NCI-H187 treated with DMSO at 0.1 percent for 48 hours (cell line): ENCODE measurements at places on chromosomes 3 and 15.

DNA sequence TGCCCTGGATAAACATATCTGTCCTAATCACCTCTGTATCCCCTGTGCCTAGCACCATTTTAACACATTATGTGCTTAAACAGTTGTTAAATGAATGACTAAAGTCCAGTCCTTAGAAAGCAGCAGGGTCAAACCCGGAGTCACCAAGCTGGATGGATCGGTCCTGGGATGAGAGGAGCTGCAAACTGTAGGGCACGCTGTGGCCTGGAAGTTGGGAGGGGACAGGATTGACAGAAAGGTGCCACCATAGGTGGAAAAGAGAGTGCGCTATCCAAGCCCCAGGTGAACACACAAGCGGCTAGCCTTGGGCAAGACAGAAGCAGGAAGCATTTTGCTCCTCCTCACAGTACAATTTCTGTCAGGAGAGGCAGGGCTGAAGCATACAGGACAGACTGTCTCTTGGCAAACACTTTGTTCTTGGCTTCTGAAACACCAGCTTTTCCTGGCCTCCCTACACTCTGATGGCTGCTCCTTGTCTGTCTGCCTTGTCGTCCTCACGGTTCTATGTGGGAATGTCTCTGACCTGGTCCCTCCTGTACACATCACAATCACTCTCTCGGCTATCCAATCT lies 48.4 kb upstream of the KY start:
- no peak for DNase-seq

DNA sequence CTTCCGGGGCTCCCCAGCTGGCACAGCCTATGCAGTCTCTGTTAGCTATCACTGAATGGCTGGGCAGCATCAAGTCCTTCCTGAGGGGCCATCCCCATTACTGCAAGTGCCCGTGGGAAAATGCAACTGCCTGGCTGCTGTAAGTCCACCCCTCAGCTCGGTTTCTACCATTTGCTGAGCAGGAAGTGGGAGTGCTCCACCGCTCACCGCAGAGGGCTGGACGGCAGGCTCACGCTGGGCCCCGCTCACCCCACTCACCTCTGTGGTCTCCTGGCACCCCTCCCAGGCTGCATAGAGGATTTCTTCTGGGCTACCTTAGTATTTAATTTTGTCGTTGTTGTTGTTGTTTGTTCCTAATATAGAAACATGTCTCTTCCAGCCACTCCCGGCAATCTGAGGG lies 270.2 kb downstream of the PLCL2 start:
- DNase-seq, result no peak

GRCh38 chr15:100301910-100302431 lies 39.8 kb downstream of the ADAMTS17 start:
- no peak for DNase-seq

- DNase-seq, result no peak
These were observed 130.5 kb downstream of the FOXB1 start for GRCh38 chr15:60134609-60135008.

DNA sequence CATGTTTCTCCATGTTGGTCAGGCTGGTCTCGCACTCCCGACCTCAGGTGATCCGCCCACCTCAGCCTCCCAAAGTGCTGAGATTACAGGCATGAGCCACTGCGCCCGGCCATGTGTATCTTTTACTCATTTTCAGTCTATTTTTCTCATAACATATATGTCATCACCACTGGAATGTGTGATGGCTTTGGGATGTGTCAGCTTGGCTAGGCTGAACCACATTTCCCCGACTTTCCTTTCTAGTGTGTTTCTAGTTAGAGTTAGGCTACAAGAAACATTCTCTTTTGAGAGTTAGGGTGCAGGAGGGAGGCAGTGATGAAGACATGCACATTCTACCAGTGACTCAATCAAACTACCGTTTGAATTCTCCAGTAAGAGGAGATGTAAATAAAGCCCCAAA lies 444.9 kb upstream of the THBS1 start:
- no peak for DNase-seq

GRCh38 chr3:169760479-169760878 lies 4.4 kb downstream of the TERC start:
- DNase-seq, result no peak

GRCh38 chr3:39147711-39148434 lies 5.5 kb downstream of the CSRNP1 start:
- DNase-seq, result no peak

DNA sequence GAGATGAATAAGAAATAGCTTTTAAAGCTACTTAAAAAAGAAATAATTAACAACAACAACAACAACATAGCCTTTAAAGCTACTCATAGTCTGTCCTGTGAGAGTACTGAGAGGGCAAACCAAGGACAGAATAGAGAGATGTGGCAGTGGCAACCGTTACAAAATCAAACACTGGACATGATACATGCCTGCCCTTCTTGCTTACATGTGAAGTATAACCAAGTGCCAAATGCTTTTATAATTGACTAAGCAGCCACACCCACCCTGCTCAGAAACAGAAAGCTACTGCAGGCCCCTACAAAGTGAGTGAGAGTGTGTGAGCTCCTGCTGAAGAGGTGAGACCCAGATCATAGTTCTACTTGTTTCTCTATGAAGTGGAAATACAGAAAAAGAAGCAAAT lies 38.4 kb downstream of the NDUFB4 start:
- no peak for DNase-seq

- DNase-seq, result no peak
These were observed 62.0 kb upstream of the ACP3 start for GRCh38 chr3:132255041-132255745.

GRCh38 chr3:59456852-59457485 lies 407.1 kb upstream of the CFAP20DC start:
- no peak for DNase-seq

- no peak for DNase-seq
These were observed 220.4 kb upstream of the THBS1 start for GRCh38 chr15:39360452-39360851.

DNA sequence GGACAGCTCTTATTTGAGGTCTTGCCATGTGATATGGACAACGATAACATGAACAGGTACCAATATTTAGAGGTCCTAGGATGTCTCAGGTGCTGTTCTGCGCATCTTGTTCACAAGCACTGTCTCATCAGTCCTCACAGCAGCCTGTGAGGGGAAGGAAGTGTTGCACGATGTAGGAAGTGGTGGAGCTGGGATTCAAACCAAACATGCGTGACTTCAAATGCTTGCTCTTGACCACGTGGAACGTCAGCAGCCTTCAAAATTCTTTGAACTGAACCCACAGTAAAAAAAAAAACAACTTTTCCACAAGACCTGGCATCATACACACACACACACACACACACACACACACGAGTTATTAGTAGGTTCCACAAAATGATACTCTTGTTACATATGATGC lies 153.4 kb upstream of the SMAD3 start:
- DNase-seq, result no peak

DNA sequence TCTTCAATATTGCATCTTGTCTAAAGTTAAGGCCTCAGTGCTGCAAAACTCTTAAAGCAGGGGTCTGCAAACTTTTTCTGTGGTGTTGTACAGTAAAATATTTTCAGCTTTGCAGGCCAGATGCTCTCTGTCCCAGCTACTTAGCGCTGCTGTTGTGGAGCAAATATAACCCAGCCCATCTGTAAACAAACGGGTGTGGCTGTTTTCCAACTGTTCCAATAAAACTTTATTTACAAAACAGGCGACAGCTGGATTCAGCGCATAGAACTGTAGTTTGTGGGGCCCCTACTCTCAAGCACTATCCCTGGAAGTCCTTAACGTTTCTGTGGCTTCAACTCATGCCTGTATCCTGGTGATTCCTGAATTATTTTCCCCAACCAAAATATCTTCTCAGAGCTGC lies 365.0 kb downstream of the FOXP1 start:
- DNase-seq, result no peak

- DNase-seq, result no peak
These were observed 105.1 kb upstream of the ETV5 start for GRCh38 chr3:186213946-186214345.

- no peak for DNase-seq
These were observed 33.2 kb downstream of the RAB27A start for GRCh38 chr15:55256281-55257011.

- no peak for DNase-seq
These were observed at the start of the genes CHDH and IL17RB for GRCh38 chr3:53846134-53846850. Gene CHDH, minus strand, starts transcription at chr3:53846419. Its CDS starts 22,411 bp downstream, at chr3:53824008. Gene IL17RB, plus strand, starts transcription at chr3:53846568. Its CDS starts 21 bp downstream, at chr3:53846589.

DNA sequence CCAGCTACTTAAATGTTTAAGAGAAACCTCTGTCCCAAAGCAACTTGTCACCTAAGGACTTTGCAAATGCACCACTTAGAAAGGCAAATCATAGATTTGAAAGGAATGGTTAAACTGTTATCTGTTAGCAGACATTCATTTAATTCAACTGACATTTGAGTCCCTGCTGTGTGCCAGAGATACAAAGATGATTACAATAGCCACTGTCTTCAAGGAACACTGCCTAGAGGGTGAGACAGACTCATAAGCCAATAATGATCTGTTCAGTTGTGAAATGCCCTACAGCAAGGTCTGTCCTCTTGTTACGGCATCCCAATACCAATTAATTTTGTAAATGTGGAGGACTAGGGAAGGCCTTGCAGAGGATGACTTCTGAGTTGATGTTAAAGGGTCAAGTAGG lies 113.1 kb downstream of the ATG7 start:
- no peak for DNase-seq

DNA sequence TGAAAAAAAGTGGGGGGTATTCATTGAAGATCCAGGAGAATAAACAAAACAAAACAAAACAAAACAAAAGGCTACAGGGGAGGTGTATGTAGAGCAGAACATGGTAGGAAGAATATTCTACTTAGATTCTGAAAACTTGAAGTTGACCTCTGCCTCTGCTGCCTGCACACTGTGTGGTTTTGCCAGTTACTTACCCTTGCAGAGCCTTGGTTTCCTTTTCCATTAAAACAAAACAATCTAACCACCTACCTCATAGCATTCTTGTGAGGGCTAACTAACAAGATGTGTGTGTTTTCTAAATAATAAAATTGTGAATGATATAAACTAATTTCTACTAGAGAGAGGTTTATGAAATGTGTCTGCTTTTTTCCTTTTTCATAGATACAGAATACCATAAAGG lies 423.1 kb downstream of the TIGIT start:
- DNase-seq, result no peak

DNA sequence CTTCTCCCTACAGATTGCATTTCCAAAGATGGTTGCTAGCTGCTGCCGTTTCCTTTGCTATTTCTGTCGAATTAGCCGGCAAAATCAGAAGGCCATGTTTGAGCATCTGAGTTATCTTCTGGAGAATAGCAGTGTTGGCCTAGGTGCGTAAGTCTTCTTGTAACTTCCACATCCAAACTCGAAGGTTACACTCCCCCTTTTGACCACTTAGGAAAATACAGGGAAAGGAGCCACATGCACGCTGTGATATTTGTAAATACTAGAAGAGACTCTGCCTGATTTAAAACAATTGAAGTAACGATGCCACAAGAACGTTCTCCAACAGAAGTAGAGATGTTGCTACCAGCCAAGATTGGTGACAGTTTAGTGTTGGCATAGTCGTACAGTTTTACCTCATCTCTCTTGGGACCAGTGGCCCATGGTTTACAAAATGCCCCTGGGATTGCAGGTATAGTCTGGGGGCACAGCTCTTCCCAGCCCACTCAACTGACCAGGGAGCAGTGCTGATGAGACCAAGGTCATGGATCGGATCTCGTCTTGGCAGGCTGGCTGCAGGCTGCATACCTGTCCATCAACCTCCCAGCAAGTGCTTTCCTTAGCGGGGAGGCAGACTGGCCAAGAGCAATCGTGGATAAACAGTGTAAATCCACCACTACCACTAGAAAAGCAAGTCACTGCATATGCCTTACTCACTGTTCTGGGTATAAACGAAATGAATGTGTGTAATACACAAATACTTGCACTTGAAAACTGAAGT lies 268.4 kb upstream of the CHRM5 start:
- no peak for DNase-seq

DNA sequence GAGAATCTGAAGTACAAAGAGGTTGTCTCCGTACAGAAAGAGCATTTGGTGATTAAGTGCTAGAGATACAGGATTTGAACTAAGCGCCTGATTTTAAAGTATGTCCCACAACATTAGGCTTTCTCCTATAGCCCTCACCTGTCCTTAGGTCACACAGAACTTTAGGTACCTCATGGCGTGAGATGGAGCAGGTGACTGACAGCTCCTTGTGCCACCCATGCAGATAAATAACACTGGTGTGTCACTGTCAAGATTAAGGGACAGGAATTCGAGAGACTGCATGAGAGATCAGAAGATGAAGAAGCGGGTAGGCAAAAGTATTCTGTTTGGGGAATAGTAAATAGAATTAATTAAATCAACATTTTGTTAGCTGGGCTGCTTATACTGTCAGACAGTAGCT lies 1.1 kb downstream of the BLM start:
- DNase-seq, result no peak

DNA sequence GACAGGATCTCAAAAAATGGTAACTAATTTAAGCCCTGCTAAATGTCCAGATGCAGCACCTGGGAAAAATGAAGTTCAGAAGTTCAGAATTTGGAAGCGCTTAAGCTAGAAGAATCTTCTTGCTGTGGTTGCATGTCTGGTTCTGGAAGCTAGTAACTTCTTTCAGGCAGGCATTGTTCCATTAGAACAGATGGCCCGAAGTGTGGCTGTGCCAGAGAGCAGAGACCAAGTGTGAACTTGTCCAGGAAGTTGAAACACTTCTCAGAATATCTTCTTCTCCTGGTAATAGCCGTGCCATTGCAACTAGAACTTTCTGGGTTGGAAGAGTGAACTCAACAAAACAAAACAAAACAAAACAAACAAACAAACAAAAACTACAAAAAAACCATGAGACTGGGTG lies 80.0 kb downstream of the MITF start:
- no peak for DNase-seq

DNA sequence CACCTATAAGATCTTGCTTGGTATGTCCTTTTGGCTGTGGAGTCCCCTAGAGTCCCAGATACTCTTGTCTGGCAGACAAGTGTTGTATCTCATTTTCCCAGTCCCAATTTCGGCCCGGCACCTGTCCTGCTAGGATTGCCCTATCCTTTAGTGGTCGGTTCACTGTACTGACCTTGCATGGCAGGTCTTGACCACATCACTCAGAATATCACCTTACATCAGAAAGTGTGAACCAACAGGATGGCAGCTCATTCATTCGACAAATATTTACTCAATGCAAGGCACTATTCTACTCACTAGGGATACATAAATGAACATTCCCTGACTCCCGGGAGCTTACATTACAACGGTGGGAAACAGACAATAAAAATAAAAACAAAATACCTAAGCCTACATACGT lies 5.7 kb upstream of the CCDC80 start:
- no peak for DNase-seq

- DNase-seq, result no peak
These were observed 6.8 kb downstream of the PRRT3 start for GRCh38 chr3:9945358-9945757.

DNA sequence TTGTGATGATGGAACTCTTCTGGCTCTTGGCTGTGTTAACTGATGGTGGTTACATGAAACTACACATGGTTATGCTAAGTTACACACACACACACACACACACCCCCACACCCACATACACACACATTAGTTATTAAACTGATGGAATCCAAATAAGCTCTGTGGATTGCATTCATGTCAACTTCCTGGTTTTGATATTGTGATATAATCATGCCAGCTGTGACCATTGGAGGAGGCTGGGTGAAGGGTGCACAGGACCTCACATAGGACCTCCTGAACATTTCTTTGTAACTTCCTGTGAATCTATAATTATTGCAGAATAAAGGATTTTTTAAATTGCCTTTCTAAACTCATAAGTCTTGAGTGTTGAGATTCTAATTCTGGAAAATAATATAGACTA lies 58.9 kb upstream of the LIMD1 start:
- no peak for DNase-seq

GRCh38 chr3:162141272-162141791 lies 644.7 kb downstream of the OTOL1 start:
- no peak for DNase-seq

- DNase-seq, result no peak
These were observed 566.0 kb downstream of the ROBO2 start for GRCh38 chr3:77605865-77606264.
